ENCODE measurements at places on chromosomes 5 and 9.

DNA sequence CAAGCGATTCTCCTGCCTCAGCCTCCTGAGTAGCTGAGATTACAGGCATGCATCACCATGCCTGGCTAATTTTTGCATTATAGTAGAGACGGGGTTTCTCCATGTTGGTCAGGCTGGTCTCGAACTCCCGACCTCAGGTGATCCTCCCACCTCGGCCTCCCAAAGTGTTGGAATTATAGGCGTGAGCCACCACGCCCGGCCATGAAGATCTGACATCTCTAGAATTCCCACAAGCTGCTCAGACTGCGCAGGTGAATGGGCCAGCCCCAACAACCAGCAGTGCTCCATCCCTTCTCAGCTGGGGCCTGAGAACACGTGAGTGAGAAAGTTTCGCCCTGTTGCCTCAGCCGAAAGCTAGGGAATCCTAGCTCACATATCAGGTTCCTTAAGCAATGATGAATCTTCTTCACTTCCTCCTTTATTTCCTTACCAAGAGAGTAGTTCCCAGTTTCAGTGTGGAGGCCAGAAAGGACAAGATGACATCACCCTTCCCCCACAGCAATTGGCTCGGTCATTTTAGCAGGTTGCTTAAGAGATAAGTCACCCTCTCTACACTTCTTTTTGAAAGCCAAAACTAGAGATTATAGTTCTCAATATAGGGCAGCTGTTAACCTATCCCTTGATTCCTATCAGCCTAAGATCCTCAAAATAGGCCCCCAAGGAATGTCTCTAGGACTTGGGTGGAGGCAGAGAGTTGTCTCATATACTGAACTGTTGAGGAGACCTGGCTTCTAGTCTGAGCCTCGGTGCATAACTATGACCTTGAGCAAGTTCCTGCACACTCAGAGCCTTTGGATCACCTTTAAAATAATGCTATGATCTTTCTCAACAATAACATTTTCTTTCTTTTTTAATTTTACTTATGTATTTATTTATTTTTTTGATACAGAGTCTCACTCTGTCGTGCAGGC, 23.9 kb upstream of the PPP2CA start:
- no peak for DNase-seq

GRCh38 chr9:81636255-81636599, 53.1 kb downstream of the TLE1 start:
- DNase-seq: peak; percentile 12

GRCh38 chr9:115080242-115080641, 37.7 kb downstream of the TNC start:
- no peak for DNase-seq

- peak; percentile 64 for DNase-seq
Measured at GRCh38 chr5:14101922-14102321, 41.2 kb upstream of the TRIO start.

All from AG20443 (cell line).